Endodermal cell (in vitro differentiated cells): ENCODE measurements at places on chromosomes 16 and 17.

DNA sequence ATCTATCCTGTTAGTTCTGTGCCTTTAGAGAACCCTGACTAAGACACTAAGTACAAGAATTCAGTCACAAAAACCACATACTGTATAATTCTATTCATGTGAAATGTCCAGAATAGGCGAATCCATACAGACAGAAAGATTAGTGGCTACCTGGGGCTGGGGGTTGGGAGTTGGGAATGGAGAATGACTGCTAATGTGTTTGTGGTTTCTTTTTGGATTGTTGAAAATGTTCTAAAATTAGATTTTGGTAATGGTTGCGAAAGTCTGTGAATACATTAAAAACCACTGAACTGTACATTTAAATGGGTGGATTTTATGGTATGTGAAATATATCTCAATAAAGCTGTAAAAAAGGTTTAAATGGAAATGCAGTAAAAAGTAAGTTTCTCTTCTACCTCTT lies 80.4 kb upstream of the AKTIP start:
- DNase-seq: no peak

GRCh38 chr16:85573696-85574641 lies 39.2 kb upstream of the GSE1 start:
- DNase-seq: peak; percentile 52

DNA sequence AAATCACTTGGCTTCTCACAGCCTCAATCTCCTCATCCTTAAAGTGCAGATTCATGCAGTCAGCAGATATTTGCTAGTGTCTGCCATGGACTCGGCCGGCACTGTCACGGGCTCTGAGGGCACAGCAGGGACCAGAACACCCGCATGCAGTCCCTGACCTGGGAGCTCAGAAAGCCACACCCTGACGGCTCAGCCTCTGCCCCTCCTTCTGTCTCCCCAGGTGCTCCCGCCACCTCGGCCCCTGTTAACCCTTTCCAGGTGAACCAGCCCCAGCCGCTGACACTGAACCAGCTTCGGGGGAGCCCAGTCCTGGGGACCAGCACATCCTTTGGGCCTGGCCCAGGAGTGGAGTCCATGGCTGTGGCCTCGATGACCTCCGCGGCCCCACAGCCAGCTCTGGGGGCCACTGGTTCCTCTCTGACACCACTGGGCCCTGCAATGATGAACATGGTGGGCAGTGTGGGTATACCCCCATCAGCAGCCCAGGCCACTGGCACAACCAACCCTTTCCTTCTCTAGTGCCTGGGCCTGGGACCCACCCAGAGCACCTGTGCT lies 28.7 kb downstream of the B9D1 start:
- DNase-seq: peak; percentile 72

DNA sequence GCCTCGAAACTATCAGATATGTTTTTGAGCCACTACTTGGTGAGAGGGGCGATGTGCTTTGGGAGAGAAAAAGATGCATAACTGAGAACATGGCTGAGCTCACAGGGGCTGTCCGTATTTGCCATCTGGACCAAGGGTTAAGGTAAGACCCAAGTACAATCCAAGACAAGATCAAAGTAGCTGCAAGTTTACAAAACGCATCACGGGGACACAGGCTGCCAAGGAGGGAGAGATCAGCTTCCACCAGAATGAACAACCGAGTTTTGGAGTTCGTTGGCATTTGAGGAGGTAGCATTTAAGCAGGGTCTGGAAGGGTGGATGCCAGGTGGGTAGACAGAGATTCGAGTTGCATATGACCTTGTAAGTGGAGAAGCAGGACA lies 2.2 kb downstream of the PITPNC1 start:
- peak; percentile 62 for DNase-seq

DNA sequence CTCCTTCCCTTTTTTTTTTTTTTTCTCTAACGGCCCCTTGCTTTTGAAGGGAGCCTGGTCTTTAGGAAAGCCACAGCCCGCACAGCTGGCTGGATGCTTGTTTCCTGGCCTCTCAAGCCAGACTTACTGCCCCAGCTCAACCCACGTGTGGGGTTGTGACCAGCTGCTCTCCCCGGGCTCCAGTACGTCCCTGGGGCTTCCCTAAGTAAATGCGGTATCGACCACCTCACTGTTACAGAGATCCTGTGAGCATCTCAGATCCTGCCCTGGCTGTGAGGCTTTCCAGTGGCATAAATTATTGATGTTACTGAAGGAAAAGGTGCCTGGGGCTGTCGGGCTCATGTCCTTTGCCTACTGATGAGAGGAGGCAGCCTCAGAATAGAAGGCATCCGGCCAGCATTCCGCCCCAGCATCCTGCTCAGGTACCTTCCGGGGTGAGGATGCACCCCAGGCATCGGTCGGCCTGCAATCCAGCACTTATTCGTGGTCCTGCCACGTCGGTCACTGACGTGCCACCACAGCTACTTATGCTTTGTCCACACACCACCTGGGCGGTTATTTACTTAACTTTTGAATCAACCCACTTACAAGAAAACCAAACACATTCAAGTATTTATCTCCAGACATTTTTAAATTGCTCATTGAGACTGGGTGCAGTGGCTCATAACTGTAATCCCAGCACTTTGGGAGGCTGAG lies 9.6 kb downstream of the GPRC5B start:
- no peak for DNase-seq

DNA sequence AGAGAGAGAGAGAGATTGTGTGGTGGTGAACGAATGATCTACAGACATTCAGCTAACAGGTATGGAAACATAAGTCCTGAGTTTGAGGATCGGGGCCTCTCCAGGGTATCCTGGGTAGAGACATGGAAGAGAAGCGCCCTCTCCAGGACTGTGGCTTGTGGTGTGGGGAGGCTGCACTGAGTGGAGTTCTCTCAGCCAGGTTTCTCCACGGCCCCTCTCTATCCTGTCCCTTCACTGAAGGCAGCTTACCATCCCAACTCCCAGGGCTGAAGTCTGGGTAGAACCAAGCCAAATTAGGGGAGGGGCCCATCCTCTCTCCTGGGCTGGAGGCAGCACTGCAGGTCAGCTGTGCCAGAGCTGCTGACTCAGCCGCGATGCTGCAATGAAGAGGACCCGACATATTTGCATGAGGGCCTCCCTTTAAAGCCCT lies 6.2 kb downstream of the C1QL1 start:
- peak; percentile 88 for DNase-seq

DNA sequence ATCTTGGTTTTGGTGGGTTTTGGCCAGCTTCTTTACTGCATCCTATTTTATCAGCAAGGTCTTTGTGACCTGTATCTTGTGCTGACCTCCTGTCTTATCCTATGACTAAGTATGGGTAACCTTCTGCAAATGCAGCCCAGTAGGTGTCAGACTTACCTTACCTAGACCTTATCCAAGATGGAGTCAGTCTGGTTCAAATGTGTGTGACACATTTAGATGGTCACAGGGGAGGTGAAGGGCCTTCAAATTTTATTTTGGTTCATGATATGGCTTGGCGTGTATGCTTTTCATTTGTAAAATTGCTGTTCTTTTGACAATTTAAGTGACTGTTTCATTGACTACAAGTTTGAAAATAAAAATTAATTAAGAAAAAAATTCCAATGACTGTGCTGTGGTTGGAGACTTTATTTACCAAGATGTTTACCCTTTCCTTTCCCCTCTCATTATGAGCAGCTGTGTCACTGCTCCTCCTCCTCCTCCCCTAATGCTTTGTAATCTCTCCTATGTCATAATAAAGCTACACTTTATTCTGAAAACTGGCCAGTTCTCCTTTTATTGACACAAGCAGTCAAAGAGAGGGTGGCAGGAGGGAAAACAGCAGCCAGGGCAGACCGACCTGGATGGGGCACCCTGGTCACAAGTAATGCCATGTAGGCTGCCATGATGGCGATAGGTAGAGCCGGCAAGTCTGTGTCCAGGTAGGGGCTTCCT lies 49.4 kb downstream of the TNFRSF13B start:
- DNase-seq: peak; percentile 38

GRCh38 chr17:50634224-50634914 lies at the start of gene ABCC3:
ABCC3 (plus strand) TSS chr17:50634881; CDS start chr17:50634937, 56 bp downstream.
- DNase-seq: no peak

GRCh38 chr16:27495191-27495590 lies 54.5 kb downstream of the GTF3C1 start:
- no peak for DNase-seq

DNA sequence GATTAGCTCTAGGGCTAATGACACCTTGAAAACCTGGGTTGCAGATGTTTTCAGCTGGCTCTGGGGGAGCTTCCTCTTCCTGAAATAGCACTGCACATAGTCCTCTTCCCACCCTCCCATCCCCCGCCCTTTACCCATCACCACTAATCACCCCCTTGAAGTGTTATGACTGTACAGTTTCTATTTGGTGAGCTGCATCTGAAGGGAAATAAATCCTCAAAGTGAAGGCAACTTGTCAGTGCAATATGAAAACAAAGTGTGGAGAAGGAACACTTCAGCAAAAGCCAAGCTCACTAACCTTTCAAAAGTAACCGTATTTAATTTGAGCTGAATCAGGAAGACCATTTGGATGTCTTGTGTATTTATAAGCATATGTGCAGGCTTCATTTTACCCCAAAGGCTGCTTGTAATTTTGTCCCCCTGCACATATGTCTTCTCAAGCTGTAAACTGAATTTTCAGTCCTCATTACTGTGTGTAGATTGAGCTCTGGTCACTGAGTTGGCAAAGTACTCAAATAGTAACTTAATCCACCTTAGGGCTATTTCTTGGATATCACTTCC lies 44.1 kb upstream of the CA10 start:
- no peak for DNase-seq

DNA sequence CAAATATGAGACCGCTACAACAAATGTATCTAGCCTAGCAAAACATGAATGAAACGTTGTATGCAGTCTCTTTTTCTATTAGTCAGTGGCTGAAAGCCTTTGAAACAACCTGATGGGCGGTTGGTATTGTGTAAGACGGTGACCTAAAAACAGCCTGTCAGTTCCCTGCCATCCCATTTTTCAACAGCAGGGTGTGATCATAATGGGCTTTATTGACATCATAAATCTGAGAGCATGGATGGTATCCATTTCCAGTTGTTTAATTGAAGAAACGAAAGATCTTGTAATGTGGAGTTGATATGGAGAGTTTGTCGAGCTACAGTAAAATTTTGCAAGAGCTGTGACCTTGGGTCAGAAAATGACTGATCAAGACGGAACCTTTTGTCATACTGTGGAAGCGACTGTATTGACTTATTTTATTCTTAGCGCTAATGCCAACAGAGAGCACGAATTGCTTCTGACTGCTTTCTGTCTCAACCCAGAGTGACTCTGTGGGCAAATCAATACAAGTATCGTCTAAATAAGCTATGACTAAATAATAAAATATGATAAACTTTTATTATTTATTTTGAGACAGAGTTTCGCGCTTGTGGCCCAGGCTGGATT lies 12.3 kb upstream of the MEIOB start:
- DNase-seq: no peak

DNA sequence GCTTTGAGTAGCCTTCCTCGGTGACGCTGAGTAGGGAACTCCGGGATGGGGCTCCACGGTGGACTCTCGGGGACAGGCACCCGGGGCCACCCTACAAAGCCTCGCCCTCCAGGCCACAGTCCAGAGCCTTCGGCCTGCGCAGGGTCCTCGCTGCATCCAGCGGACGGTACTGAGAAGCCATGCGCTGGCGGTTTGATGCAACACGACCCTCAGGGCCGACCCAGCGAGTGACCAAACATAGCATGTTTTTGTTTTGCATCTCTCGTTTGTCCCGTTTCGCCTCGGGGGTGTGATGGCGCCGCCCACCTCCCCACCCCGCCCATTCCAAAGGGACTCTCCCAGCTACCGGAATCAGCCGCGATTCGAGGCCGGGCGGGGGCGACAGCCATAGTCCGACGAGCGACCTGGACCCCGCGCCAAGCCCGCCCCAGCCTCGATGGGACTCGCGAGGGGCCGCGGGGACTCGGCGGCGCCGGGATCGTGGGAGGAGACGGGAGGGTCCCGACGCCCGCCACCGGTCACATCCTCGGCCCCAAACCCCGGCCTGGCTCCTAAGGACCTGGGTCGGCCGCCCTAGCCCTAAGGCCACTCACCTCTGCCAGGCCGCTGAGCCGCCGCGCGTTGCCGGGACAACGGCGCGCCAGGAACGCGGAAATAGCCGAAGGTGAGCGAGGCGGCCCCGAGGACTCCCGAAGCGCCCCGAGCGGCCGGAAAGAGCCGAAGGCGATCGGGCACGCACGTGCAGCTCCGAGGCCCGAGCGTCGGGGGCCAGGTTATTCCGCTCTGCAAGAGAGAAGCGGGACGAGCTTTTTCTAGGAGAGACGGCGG lies 1.6 kb downstream of the IFT140 start:
- DNase-seq: peak; percentile 97

DNA sequence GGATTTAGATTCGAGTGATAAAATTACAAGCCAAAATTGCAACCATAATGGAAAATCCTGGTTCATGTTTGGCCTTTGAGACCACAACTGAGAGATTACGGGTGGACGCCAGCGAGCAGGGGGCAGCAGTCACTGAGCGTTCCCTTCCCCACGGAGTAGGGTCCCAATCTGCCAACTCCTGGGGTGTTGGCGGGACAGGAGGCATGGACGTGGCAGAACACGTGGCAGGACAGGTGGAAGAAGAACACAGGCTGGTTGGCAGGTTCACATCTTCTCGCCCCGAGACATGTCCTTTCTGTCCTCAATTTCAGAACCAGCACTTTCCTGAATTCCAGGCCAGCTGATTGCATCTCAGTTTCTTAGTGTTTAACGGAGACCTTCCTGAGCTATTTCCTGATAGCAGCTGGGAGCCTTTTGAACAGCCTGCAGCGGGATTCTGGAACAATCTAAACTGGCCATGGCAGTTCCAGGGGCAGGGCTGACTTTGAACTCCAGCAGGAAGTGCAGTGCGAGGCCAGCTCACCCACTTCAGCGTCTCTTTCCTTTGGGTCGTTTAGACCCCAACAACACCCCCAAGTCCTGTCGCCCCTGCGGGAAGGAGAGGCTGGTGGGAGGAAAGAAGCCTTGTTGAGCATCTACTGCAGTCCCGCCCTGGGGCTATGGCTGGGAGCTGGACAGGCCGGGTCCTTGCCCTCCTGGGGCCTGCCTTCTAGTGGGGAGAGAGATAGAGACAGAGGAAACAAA lies 159.1 kb upstream of the FOXF1 start:
- DNase-seq: no peak

DNA sequence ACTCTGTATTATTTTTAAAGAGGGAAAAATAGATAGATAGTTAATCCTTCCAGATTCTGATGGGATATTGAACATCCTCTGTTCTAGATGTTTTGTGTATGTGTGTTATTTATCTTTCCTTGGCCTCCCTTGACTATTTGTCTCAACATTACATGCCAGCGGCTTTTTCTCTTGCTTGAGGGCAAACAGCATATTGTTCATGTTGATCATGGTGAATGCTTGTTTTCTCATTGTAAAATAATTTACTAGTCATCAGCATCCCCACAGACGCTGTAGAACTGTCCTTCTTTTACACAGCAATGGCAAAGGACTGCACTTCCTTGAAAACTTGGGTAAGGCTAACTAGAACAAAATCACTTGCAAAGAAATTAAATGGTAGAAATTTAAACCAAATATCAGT lies 1376.4 kb upstream of the GOT2 start:
- no peak for DNase-seq

- DNase-seq: no peak
Observed at GRCh38 chr16:3554351-3554928, 22.8 kb downstream of the NLRC3 start.

DNA sequence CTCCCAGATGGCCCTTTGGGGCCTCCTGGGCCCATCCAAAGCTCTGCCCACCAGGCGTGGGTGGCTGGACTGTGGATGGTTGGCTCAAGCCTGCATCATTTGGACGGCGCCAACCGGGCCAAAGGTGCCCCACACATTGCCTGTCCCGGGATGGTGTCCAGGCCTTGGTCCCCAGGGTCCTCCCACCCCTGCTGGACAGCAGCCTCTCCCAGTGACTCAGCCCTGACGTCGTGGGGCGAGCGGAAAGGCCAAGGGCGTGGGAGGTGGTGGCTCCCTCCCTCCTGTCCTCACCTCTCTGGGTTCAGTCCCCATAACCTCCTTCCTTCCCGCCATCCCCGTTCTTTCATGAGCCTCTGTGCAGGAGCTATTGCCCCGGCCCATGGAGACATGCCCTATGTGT lies 42.1 kb upstream of the DLX4 start:
- DNase-seq: no peak
